ENCODE measurements at places on chromosomes 6 and 20.
A peak's percentile ranks its signal among the peaks of the same experiment; 100 is the strongest.

DNA sequence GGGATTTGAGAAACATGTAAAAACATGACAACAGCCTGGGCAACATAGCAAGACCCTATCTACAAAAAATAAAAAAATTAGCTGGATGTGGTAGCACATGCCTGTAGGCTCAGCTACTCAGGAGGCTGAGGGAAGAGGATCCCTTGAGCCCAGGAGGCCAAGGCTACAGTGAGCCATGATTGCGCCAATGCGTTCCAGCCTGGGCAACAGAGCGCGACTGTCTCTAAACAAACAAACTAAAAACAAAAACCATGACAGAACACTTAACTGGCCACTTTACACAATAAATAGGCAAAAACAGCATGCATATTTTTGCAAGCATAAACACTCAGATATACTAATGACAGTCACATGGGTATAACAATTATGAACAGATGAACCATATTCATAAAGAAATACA is 60.0 kb downstream of the SYTL3 start:
- H3K4me1 ChIP-seq, result no peaks in the 10 kb centered on the region
- no peaks in the 10 kb centered on the region for H3K36me3 ChIP-seq
- DNase-seq, result no peak
- no peak overlapping the region for H3K27ac ChIP-seq
- no peak overlapping the region for H3K4me3 ChIP-seq
- peaks cover 15% of the 10 kb centered on the region for H3K27me3 ChIP-seq

DNA sequence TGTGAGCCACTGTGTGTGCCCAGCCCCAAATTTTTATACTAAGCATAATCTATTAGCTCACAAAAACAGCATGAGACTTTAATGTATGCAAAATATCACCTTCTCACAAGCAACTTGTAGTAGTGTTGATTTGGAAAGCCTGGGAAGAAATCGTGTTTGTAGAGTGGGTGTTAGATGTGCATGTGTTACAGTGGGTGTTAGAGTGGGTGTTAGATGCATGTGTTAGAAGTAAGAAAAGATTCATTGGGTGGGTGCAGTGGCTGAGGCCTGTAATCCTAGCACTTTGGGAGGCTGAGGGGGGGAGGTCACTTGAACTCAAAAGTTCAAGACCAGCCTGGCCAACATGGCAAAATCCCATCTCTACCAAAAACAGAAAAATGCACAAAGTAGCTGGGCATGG is 6.3 kb upstream of the SCAF8 start:
- H3K27me3 ChIP-seq, result no peaks in the 10 kb centered on the region
- peaks cover 3% of the 10 kb centered on the region for H3K4me1 ChIP-seq
- no peak for DNase-seq
- no peak overlapping the region for H3K4me3 ChIP-seq
- no peaks in the 10 kb centered on the region for H3K36me3 ChIP-seq
- H3K27ac ChIP-seq, result no peak overlapping the region

- no peaks in the 10 kb centered on the region for H3K4me1 ChIP-seq
- no peak overlapping the region for H3K4me3 ChIP-seq
- DNase-seq, result peak; percentile 64
- H3K27me3 ChIP-seq, result no peaks in the 10 kb centered on the region
- no peaks in the 10 kb centered on the region for H3K36me3 ChIP-seq
Observed at GRCh38 chr20:36344517-36345132, 38.5 kb downstream of the DLGAP4 start.

GRCh38 chr20:17641520-17641964 is 40.5 kb downstream of the RRBP1 start:
- no peaks in the 10 kb centered on the region for H3K4me1 ChIP-seq
- no peak overlapping the region for H3K4me3 ChIP-seq
- peaks cover 66% of the 10 kb centered on the region for H3K36me3 ChIP-seq
- DNase-seq, result no peak

DNA sequence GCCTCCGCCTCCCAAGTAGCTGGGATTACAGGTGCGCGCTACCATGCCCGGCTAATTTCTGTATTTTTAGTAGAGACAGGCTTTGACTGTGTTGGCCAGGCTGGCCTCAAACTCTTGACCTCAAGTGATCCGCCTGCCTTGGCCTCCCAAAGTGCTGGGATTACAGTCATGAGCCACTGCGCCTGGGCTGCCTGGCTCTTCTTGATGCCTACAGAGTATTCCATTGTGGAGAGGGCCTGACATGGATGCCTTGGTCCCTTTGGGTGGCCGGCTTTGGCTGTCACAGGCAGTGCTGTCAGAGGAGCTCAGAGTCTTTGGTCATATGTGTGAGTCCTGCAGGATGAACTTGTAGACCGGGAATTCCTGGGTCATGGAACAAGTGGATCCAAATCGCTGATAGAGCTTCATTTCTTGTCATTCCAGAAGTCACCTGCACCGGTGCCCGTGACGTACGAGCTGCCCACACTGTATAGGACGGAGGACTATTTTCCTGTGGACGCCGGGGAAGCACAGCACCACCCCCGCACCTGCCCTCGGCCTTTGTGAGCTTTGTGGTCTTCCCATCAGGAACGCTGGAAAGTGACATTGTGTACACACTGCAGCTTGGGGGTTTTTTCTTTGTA is 55.1 kb downstream of the ADNP start:
- H3K36me3 ChIP-seq, result no peaks in the 10 kb centered on the region
- no peaks in the 10 kb centered on the region for H3K4me1 ChIP-seq
- no peaks in the 10 kb centered on the region for H3K27me3 ChIP-seq
- H3K27ac ChIP-seq, result no peak overlapping the region
- DNase-seq, result no peak

DNA sequence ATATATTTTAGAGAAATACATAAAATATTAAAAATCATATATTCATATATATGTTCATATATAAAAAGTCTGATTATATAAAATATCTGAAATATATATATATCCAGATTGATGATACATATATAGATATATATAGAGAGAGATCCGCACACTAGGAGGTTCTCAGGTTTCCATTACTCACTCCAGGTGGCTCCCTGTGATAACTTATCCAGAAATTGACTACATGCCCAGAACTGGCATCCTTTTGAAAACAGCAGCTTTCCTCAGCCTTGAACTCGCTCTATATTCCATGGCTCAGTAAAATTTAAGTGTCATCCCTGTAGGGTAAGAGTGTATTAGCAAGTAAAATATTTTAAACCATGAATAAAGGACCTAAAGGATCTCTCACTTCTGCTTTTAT is 206.8 kb downstream of the TINAG start:
- no peaks in the 10 kb centered on the region for H3K4me1 ChIP-seq
- no peak overlapping the region for H3K4me3 ChIP-seq
- H3K27me3 ChIP-seq, result no peaks in the 10 kb centered on the region
- no peaks in the 10 kb centered on the region for H3K36me3 ChIP-seq

GRCh38 chr6:97218912-97219311 is 64.1 kb downstream of the MMS22L start:
- H3K4me3 ChIP-seq, result no peak overlapping the region
- peaks cover 33% of the 10 kb centered on the region for H3K36me3 ChIP-seq
- H3K27me3 ChIP-seq, result no peaks in the 10 kb centered on the region
- no peak overlapping the region for H3K27ac ChIP-seq
- H3K4me1 ChIP-seq, result no peaks in the 10 kb centered on the region

- H3K4me1 ChIP-seq, result peaks cover 21% of the 10 kb centered on the region
- no peak overlapping the region for H3K4me3 ChIP-seq
- DNase-seq, result no peak
- no peaks in the 10 kb centered on the region for H3K36me3 ChIP-seq
Observed at GRCh38 chr6:81228912-81229555, 523.4 kb downstream of the TENT5A start.

DNA sequence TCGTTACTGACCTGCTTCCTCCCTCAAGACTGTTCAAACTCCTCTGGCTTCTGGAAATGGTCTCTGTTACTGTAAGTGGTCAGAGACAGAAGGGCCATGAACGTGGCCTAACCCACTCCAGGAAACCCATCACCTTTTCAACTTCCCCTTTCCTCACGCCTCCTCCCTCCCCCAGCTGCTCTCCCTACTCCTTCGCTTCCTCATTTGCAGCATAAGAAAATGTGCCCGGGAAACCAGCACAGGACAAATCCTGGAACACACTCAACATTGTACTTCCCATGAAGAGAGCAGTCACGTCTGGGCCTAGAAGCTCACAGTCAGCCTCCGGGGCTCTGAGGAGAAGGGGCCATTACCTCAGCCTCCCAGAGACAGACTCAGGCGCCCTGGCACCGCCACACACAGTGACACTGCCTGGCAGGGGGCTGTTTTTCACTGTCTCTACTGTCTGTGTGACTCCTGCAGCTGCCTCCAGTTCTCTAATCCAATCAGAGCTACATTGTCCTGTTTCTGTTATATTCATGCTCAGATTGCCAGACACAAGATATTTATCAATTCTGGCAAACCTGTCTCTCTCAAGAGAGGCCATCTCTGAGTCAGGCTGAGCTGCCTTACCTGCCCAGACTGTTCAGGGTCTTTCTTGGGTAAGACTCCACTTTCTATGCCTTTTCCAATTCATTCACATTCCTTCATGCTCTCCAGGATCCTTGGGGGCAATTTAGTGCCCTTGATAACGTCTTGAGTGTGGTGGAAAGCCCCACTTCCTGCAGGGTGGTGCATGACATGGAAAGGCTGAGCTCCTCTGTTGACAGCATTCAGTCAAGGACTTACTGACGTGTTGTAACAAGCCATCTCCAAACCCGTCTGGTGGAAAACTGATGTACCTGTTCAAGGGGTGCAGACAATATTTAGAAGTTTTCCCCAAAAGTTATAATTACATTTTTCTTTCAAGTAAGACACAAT is 242.2 kb downstream of the HIVEP2 start:
- no peak for DNase-seq
- H3K36me3 ChIP-seq, result no peaks in the 10 kb centered on the region
- no peak overlapping the region for H3K4me3 ChIP-seq

DNA sequence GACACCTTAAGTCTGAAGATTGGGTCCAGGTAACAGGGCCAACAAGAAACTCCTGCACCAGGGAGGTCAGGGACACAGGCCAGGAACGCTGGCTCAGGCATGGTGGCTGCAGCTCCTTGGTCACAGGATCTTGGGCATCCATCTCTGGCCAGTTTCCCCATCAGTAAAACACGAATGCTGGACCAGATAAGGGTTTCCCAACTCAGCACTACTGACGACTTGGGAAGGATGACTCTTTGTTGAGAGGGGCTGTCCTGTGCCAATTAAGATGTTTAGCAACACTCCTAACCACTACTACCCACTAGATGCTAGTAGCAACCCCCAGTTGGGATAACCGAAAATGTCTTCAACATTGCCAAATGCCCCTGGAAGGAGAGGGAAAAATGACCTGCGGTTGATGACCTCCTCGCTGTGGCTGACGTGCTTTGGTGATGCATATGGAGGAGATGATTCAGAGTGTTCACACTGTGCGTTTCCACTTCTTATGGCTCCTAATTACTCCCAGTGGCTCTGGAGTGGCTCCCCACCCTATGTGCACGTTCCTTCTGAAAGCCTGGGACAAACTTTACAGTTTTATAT is 261.9 kb downstream of the CDH26 start:
- peaks cover 59% of the 10 kb centered on the region for H3K36me3 ChIP-seq
- peaks cover 15% of the 10 kb centered on the region for H3K4me1 ChIP-seq
- DNase-seq, result no peak
- no peaks in the 10 kb centered on the region for H3K27me3 ChIP-seq

DNA sequence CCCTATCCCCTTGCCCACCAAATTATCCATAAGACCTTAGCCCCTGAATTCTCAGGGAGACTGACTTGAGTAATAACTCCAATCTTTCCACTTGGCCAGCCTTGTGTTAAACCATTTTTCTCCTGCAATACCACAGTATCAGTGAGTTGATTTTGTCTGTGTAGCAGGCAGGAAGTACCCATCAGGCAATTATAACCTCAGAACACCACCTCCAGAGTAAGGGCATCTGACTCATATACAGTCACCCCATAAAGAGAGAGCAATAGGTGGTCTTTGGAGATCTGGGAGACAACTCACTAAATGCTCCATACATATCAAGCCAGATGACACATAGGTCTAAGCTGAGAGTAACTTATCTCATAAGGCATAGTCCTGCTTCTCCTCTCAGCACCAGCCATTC is 83.7 kb downstream of the FILIP1 start:
- no peaks in the 10 kb centered on the region for H3K4me1 ChIP-seq
- H3K27me3 ChIP-seq, result no peaks in the 10 kb centered on the region
- H3K36me3 ChIP-seq, result no peaks in the 10 kb centered on the region
- no peak for DNase-seq
- no peak overlapping the region for H3K4me3 ChIP-seq
- H3K27ac ChIP-seq, result no peak overlapping the region

DNA sequence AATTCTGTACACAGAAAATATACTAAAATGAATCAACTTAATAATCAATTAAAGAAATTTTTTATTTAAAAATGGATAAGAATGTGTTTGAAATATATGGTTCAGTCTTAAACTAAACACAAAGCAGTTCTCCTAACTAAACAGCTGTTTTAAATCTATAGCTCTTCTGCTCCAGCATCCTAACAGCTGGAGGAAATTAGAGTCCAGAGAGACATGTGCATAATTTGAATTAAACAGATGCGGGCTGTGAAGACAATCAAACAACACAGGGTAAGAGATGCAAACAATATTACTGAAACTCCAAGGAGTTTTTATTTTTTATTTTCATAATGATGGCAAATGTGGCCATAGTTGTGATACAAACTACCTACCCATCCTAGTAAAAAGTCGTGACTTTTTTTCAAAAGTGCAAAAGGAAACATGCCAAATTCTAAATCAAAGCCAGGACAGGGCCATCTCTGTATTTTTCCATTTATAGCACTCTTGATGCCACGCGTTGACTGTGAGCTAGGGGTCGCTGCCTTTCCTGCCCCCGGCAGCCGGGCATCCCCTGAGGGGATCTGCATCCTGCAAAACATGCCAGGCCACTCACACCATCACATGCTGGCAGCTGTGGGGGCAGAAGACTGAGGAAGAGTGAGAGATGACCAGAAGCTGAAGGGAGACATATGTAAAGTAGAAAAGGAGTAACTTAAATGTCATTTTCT is 310.6 kb downstream of the PRKN start:
- no peak for DNase-seq
- no peaks in the 10 kb centered on the region for H3K36me3 ChIP-seq
- H3K27me3 ChIP-seq, result no peaks in the 10 kb centered on the region
- no peaks in the 10 kb centered on the region for H3K4me1 ChIP-seq
- H3K27ac ChIP-seq, result no peak overlapping the region
- no peak overlapping the region for H3K4me3 ChIP-seq

GRCh38 chr6:149094934-149095351 is 222.6 kb upstream of the TAB2 start:
- H3K27me3 ChIP-seq, result no peaks in the 10 kb centered on the region
- H3K27ac ChIP-seq, result peak overlapping the region; percentile 88
- peaks cover 58% of the 10 kb centered on the region for H3K4me1 ChIP-seq
- peak; percentile 69 for DNase-seq
- peak overlapping the region; percentile 15 for H3K4me3 ChIP-seq

GRCh38 chr20:51831866-51832265 is 29.5 kb upstream of the SALL4 start:
- no peaks in the 10 kb centered on the region for H3K27me3 ChIP-seq
- H3K36me3 ChIP-seq, result no peaks in the 10 kb centered on the region
- no peak overlapping the region for H3K4me3 ChIP-seq
- no peaks in the 10 kb centered on the region for H3K4me1 ChIP-seq
- no peak for DNase-seq
- no peak overlapping the region for H3K27ac ChIP-seq
